ENCODE measurements at places on chromosomes 3 and 15.

DNA sequence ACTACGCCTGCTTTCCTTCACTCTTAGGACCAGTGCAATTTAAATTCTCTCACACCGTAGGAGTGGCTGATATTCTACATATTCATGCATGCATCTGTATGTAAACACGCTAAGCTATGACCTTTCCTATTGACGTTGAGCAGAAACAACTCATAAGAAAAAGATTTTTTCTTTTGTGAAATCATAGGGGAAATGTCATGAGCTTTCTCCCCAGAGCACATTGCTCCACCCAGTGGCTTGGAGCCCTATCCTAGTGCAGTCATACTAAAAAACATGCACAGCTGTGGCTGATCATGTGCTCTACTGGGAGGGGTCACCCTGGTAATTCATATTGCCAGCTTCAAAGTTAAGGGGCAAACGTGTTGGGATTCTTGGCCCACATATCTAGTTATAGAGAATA, 1.8 kb upstream of the MESD start:
- DNase-seq, result no peak

DNA sequence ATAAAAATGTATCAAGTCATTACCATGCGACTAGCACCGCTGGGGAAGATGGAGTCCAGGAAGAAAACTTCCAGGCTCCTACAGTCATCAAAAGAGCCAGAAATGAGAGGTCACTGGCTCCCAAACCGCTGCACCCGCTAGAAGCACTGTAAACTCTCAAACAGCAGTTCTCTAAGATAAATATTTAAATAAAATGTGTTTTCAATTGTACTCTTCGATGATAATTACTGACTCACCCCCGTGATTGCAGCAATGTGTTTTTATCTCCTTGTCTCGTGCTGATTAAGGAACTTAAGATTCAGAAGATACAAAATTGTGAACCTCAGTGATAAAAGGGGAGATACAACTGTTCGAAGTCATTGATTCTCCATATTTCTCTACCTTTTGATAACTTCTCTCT, 45.8 kb upstream of the FOXP1 start:
- no peak for DNase-seq

DNA sequence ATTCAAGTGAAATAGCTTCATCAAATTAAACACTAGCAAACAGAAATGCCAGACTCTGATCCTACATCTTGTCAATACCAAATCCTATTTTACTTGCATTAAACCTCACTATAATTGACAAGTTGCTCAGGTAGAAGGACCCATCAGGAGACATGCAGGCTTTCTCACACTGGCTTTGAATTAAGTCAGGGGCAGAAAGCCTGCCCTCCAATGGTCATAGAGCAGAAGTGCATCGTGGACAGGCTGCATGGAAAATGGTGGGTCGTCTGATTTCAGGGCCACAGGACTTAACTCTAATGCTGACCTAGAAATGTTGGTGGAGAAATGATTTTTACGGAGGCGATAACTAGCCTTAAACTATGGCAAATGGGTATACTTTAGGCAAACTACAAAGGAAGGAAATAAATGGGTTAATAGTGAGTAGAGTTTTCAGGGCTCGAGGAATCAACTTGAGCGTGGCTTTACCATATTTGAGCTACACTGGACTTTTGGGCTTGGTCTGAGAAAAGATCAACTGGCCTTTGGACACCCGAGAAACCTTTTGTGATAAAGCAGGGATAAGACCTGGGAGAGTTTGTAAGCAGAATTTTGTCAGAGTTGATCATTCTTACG, 283.9 kb downstream of the GRM7 start:
- DNase-seq, result peak; percentile 6

DNA sequence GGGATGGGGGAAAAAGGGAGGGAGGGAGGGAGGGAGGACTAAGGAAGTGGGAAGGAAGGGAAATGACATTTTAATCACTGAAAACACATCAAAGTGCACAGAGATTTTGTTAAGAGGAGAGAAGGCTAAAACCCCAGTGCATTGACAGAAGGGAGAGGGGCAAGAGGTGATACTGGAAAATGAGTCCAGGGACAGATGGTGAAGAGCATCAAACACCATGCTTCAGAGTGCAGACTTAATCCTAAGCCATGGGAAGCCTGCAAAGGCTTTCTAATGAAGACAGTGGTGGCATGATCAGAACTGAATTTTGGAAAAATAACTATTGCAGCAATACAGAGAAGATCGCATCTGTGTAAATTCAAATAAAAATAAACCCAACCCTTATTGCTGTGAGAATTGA, 41.8 kb downstream of the HGD start:
- no peak for DNase-seq

GRCh38 chr3:30711867-30712266, 105.5 kb downstream of the TGFBR2 start:
- DNase-seq, result no peak

Data from BE2C (cell line).